T-cell (primary cell): ENCODE measurements at places on chromosomes 7 and 10. TPM values are rescaled to one million over a fixed set of nuclear protein-coding genes. Genes with fewer than 3 reads are reported as not detected.

The CDC14C gene
- not detected for total RNA-seq

The HGF gene
- not detected for total RNA-seq

DNA sequence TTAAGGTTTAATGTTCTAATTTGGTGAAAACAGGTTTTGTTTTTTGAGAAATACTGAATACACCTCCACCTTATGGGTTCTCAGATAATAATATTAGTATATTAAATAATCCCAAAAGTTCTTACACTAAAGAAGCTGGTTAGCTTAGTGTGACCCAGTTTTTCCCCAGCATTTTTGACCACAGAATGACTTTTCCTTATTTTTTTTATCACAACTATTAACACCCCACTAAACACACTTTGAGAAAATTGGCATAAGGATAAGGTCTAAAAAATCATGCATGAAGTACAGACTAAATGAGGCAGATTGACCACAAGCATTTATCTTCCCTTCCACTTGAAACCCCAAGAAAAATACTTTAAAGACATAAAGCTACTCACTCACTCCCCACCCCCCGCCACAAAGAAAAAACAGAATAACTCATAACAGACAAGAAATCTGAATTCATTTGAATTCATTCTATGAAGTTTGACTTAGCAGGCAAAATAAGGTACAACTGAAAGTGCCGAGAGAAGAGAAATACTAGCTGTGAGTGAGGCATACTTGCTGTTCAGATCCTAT is 49.7 kb upstream of the WNT16 start:
- no peaks in the 10 kb centered on the region for H3K27me3 ChIP-seq
- H3K4me3 ChIP-seq: no peak overlapping the region

The SPOCK2 gene
- 501 TPM for total RNA-seq

GRCh38 chr10:44070282-44070681 is 314.6 kb downstream of the CXCL12 start:
- H3K4me1 ChIP-seq: no peaks in the 10 kb centered on the region
- H3K4me3 ChIP-seq: no peak overlapping the region
- H3K27me3 ChIP-seq: no peaks in the 10 kb centered on the region
- DNase-seq: no peak
- H3K36me3 ChIP-seq: no peaks in the 10 kb centered on the region
- no peak overlapping the region for H3K27ac ChIP-seq

DNA sequence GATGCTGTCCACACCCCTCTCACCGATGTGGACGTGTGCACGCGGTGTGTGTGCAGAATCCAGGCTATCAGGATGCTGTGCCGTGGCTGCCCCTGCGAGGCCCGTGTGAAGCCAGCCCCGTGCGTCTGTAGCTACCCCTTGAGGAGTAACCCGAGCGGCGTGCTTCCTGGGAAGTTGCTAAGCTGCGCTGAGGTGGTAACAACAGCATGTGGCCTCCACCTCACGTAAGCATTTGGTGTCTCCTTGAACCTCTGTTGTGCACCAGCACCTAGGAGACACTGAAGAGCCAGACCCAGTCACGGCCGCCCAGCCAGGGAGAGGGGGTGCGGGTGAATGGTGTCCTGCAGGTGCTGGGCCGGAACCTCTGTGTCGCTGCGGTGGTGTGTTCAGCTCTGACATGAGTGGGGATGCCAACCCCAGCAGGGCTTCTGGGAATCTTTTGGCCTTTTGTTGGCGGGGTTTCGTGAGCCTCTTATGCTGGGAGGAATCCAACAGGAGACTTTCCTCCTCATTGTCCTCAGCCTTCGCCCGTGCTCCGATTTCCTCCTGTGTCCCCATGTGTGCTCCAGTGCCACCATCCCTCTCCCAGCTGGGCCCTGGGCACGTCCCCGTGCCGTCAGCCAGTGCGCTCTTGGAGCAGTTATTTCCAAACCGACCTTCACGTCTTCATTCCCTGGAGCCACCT is 60.4 kb downstream of the DNAJB6 start:
- H3K27ac ChIP-seq: no peak overlapping the region
- H3K36me3 ChIP-seq: peaks cover 20% of the 10 kb centered on the region
- DNase-seq: no peak
- H3K4me3 ChIP-seq: no peak overlapping the region

DNA sequence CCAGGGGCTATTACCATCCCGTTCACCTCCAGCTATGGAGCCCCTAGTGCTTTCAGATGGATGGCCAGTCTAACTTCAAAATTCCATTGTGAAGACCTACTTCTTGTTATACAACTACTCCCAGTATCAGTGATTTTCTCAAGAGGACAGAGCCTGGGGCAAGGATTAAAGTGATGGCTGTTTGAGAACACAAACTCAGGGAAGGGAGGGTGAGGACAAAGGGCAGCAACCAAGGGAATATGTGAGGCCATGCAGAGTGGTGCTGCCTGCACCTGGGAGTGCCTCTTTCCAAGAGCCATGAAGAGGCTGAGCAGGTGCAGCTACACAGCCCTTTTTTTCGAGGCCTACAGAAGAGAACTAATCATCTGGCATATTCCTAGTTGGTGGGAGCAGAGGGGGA is 303.5 kb upstream of the BMPER start:
- H3K4me3 ChIP-seq: no peak overlapping the region
- peaks cover 3% of the 10 kb centered on the region for H3K36me3 ChIP-seq
- no peak overlapping the region for H3K27ac ChIP-seq
- DNase-seq: no peak

GRCh38 chr7:70676243-70676642 is 455.7 kb upstream of the GALNT17 start:
- H3K4me3 ChIP-seq: no peak overlapping the region
- no peaks in the 10 kb centered on the region for H3K36me3 ChIP-seq
- no peak for DNase-seq
- peaks cover 20% of the 10 kb centered on the region for H3K4me1 ChIP-seq
- H3K27ac ChIP-seq: no peak overlapping the region

DNA sequence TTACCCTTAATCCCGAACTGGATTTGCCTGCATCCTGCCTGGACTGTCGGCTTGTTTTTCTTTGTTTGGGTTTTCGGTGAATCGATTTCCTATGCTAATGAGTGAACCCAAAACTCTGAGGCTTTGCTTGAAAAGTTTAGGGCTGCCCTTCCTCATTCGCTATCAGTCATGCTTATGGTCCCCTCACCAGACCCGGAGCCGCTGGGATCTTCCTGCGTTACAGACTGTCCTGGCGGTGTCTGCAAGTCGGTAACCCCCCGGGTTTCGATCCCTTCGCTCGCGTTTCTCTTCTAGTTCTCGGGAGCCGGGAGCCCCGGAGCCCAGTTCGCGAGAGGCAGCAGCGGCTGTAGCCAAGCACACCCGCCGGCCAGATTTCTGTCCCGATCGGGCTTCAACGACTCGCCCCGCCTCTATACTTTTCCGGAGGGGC is 2.2 kb downstream of the EMX2 start:
- DNase-seq: no peak
- H3K27me3 ChIP-seq: peaks cover 86% of the 10 kb centered on the region
- H3K4me3 ChIP-seq: no peak overlapping the region
- H3K4me1 ChIP-seq: no peaks in the 10 kb centered on the region
- no peaks in the 10 kb centered on the region for H3K36me3 ChIP-seq
- no peak overlapping the region for H3K27ac ChIP-seq
